Liver (tissue), 10 donors: ENCODE measurements at places on chromosomes 3 and 15. TPM values are rescaled to one million over a fixed set of nuclear protein-coding genes. Genes with fewer than 3 reads are reported as not detected.

- no peak for DNase-seq
These were observed 89.3 kb downstream of the RASA2 start for GRCh38 chr3:141575879-141576743.

Gene MNS1
- total RNA-seq, result 0.08 TPM

GRCh38 chr3:37217098-37217849 lies 42.9 kb upstream of the LRRFIP2 start:
- no peak for DNase-seq

Gene AMT
- total RNA-seq, result 23.2 TPM

DNA sequence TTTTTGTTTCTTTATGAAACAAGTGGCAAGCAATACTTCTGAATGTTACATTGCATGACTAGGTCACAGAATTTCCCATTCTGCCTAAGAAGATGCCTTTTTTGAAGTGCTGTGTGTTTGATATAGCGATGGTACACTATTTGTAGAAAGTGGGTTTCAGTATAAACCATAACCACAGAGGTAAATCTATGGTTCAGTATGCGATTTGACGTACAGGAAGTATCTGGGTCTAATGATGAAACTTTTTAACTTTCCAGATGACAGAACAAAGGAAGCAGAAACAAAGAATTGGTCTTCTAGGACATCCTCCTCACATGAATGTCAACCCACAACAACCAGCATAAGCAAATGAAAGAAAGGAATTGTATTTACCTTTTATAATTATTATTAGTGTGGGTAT lies 133.4 kb upstream of the BHLHE40 start:
- no peak for DNase-seq
